ENCODE measurements at places on chromosomes 7 and 10. TPM values are rescaled to one million over a fixed set of nuclear protein-coding genes. Genes with fewer than 3 reads are reported as not detected.

DNA sequence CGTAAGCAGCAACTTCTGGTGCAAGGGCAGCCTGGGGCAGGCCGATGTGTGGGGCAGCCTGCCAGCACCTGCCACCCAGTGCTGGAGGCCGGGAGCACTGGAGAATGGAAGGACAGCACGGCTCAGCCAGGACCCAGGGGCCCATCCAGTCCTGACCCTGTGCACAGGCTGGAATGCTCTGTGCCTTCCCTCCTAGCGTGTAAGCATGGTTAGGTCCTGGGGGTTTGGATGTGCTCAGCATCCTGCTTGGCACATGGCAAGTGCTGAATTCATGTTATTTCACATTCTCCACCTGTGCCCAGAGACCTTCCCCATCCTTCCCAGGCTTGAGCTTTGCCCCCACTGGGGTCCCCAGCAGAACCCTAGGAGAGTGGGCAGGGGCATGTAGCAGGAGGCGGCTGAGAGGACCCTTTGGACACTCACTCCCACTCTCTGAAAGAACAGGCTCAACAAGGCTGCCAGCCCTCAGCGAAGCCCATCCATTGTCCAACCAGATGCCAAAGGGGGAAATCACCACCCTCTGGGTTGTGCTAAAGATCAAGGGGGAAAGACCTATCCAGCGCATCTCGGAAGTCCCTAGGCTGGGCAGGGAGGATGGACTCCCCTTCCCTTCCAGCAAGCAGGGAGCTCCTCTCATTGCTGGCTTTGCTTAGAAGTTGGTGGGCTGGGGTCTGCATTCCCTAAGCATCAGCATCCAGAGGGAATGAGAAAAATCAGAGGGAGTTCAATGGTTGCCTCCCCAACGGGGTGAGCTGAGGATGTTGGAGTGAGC, 29.7 kb downstream of the ANXA8 start:
- DNase-seq: no peak

- DNase-seq: no peak
Observed at GRCh38 chr7:17460665-17461064, 162.2 kb downstream of the AHR start.

- peak; percentile 34 for DNase-seq
Observed at GRCh38 chr7:121330053-121330833, 1.4 kb downstream of the WNT16 start.

- DNase-seq: no peak
Observed at GRCh38 chr7:47782022-47782421, 166.2 kb downstream of the PKD1L1 start.

- DNase-seq: no peak
Observed at GRCh38 chr7:20232848-20233247, 15.7 kb upstream of the MACC1 start.

DNA sequence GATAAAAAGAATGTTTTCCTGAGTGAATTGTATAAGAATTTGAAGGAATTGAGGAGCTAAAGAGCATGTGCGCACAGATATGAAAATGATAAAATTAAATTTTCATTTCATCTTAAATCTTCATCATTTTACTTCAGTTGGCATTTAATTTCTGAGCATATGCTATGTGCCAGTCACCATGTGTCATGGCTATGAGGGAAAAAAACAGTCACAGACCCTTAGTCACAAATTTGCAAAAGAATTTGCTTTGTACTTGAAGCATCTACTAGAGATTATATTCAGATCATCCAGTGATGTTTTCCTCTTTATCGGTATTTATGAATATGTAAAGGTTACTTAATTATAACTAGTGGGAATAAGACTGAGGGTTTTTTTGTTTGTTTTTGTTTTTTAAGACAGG, 29.8 kb downstream of the VCL start:
- DNase-seq: no peak

GRCh38 chr7:117229350-117229749, 93.5 kb downstream of the WNT2 start:
- DNase-seq: no peak

GRCh38 chr7:112104120-112104519, 102.1 kb downstream of the DOCK4 start:
- DNase-seq: no peak

GRCh38 chr7:82839063-82839462, 323.6 kb downstream of the PCLO start:
- DNase-seq: no peak

- no peak for DNase-seq
Observed at GRCh38 chr10:127880557-127880956, 12.2 kb downstream of the CLRN3 start.

GRCh38 chr10:62243647-62243997, 25.0 kb downstream of the RTKN2 start:
- no peak for DNase-seq

GRCh38 chr7:96931891-96932290, 73.5 kb upstream of the DLX6 start:
- DNase-seq: no peak

- DNase-seq: peak; percentile 44
Observed at GRCh38 chr7:134327896-134328295, 11.2 kb upstream of the SLC35B4 start.

DNA sequence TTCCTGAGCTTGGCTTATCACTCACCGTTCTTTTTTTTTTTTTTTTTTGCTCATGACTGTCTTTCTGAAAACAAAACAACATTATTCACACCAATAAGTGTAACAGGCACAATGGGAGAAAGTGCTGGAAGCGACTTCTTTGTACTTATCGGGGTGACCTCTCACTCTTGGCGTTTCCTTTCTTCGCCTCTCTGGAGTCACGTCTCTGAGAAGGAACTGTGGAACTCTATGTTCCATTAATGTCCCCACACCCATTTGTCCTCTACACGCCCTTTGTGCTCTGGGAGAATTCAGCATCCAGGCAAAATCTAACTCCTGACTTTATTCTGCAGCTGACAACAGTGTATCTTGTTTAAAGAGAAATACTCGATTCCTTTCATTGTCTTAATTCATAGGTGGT, 70.8 kb upstream of the FAM204A start:
- DNase-seq: no peak

- no peak for DNase-seq
Observed at GRCh38 chr10:17838080-17838648, 29.0 kb downstream of the MRC1 start.

DNA sequence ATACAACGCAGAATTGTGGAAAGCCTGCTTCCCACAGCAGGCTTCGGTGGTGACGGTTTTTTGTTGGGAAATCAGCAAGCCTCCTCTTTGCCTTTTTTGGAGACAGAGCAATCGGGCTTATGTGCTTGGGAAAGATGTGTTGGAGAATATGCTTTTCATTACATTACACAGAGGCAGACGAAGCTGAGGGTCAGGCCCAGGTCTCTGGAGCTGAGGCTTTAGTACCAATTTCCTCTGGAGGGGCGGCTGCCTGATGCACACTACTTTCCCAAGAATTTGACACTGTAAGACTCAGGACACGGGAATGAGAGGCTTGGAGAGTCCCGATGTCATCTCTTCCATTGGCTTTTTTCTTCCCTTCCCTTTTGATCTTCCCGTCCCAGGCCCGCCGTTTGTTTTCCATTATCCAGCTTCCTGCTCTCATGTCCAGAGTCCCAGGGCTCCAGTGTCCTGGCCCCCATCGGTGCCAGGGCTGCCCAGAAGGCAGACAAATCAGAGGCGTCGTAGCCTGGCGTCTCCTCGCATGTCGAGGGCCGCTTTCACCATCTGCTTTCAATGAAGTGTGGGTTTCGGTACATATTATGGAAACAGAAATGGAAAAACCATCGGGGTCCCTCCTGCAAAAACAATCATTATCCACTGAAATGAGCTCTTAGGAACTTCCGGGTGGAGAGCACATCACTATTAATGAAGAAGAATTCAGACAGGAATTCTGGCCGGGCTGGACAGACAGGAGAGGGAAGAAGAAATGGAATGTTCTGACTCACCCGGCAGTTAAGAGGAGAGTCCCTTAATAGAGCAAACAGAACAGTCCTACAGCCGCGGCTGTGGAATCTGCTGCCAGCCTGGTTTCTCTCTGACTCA, 123.0 kb upstream of the JCAD start:
- no peak for DNase-seq

DNA sequence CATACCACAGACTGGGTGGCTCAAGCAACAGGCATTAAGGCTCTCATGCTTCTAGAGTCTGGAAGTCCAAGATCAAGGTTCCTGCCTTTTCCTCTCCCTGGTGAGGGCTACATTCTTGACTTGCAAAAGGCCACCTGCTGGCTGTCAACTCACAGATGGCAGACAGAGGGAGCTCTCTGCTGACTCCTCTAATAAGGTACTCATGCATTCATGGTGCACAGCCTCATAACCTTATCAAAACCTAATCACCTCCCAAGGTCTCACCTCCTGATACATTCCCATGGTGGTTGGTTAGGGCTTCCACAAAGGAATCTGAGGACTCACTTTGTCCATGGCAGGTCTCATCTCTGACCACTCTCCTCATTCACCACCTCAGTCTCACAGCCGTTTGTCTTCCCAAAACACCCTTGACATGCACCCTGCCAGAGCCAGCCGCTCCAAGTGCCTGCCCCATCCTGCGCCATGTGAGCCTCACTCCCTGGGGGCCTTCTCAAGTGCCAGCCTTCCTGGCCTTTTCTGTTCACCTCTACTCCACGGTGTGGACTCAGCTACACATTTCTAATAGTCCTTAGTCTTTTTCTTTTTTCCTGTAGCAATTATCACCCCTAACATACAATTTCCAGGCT, 400.3 kb upstream of the ADARB2 start:
- DNase-seq: peak; percentile 13

DNA sequence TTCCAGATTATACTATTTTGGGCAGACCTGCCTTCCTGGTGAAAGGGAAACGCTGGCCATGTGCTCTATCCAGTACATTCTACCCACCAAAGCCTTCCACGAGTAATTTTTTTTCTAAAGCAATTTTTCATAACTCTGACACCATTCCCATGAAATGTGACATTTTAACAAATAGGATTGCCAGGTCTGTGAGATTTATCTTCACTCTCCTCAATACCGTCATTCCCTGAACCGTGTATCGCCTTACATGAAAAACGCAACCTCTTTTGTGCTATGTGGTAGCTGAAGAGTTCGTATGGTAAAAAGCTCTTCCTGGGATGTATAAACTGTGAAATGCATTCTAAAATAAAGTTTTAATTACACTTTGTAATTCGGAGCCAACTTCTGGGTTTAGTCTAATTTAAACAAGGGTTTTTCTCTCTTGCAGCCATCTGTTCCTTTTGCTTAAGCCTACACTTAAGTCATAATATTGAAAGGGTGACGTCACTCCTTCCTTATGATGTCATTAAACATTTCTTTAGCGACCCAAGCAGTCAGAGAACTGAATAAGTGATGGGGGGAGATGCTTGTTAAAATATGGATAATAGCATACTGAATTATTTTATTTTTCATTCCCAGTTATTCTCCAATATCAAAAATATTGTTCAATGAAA, 27.7 kb downstream of the C1QL3 start:
- DNase-seq: no peak

Gene RFC2
- polyA plus RNA-seq: 19.5 TPM

Gene ABCA13
- 0.28 TPM for polyA plus RNA-seq

Gene TRIM73
- polyA plus RNA-seq: 4.8 TPM

Gene ZNF680
- 9.1 TPM for polyA plus RNA-seq

Gene ENKUR
- 2.6 TPM for polyA plus RNA-seq

Gene OR2A1
- polyA plus RNA-seq: 0.94 TPM

Gene FAM237B
- polyA plus RNA-seq: 0.16 TPM

Gene SRRM3
- polyA plus RNA-seq: 5.8 TPM

Gene ZC3HAV1L
- polyA plus RNA-seq: 13.1 TPM

Gene PDIA4
- polyA plus RNA-seq: 134 TPM

Gene SLC13A4
- 1.1 TPM for polyA plus RNA-seq

Gene MYOZ1
- 0.94 TPM for polyA plus RNA-seq
